ENCODE measurements at places on chromosomes 6 and 20. TPM values are rescaled to one million over a fixed set of nuclear protein-coding genes. Genes with fewer than 3 reads are reported as not detected.

DNA sequence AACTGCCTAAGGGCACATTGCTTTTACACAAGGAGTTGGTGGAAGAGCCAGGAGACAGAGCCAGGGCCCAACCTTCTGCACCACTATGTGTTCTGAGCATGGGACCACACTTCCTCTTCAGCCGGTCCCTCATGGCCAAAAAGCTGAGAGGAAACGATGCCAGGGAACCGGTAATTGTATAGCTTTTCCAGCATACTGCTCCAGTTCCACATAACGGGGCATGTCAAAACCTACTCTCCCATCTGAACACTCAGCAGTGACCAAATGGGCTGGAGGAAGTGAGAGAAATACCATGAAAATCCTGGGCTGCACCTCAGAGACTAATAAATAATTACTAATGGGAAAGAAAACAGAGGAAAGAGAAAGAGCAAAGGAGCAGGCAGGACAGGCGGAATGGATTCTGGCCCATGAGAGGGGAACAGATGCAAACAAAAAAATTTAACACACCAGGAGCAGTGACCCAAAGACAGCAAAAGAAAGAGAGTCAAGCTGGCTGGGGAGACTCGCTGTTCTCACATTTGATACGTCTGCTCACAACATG, 52.0 kb upstream of the BMP2 start:
- no peak for DNase-seq

DNA sequence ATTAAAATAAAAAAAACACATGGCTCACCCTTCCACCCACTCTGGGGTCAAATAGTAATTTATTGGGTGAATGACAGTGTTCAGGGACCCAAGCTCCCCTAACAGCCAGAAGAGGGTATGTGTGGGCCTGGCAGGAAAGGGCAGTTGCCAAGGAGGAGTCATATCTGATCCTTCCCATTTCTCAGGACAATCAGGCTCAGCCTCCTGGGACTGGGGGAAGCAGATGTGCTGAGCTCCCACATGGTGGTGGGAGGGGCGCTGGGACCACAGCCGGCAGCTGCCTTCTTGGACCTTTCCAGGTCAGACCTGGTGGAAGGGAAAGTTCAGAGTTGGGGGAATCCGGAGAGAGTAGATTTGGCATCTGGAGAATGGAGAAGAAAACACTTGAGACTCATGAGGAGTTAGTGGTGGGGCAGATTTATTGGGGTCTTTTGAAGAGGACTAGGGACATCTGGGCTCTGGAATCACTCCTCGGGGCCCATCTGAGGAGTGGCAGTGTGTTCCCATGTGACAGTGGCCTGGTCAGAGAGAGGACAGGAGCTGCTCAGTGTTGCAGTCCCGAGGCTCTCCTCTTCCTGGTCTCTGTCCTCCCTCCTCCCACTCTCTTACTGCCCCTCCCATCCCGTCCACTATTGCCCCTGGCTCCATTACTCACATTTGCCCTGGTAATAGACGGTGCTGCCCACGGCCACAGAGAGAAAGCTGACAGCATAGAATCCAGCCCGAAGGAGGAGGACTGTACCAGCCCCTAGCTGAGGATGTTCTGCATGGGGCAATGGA, 3.0 kb downstream of the LST1 start:
- DNase-seq, result no peak

DNA sequence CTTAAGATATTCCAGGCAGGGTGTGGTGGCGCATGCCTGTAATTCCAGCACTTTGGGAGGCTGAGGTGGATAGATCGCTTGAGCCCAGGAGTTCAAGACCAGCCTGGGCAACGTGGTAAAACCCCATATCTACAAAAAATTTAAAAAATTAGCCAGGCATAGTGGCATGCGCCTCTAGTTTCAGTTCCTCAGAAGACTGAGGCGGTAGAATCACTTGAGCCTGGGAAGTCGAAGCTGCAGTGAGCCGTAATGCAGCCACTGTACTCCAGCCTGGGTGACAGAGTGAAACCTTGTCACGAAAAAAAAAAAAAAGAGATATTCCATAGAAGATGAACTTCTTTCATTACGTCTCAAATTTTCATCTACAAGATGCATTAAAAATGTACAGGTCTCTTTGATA, 46.7 kb upstream of the ISM1 start:
- no peak for DNase-seq

DNA sequence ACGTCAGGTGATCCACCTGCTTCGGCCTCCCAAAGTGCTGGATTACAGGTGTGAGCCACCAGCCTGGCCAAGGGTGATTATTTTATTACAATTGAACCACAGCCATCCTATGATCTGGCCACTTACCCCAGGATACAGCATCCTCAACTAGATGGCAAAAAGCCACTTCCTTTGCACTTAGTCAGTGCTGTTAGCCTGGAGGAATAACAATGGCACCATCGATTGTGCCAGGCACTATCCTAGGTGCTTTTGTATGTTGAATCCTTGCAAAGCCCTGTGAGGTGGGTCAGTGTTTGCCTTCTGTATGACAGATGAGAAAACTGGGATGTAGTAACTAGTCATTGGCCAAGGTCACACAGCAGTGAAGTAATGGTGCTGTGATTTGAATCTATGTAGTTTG, 11.2 kb upstream of the TTPAL start:
- no peak for DNase-seq

- no peak for DNase-seq
Measured at GRCh38 chr6:15989397-15989796, 139.5 kb upstream of the MYLIP start.

GRCh38 chr20:18596270-18596669, 8.4 kb downstream of the DTD1 start:
- DNase-seq, result no peak

- DNase-seq, result no peak
Measured at GRCh38 chr20:16115911-16116552, 457.2 kb downstream of the KIF16B start.

DNA sequence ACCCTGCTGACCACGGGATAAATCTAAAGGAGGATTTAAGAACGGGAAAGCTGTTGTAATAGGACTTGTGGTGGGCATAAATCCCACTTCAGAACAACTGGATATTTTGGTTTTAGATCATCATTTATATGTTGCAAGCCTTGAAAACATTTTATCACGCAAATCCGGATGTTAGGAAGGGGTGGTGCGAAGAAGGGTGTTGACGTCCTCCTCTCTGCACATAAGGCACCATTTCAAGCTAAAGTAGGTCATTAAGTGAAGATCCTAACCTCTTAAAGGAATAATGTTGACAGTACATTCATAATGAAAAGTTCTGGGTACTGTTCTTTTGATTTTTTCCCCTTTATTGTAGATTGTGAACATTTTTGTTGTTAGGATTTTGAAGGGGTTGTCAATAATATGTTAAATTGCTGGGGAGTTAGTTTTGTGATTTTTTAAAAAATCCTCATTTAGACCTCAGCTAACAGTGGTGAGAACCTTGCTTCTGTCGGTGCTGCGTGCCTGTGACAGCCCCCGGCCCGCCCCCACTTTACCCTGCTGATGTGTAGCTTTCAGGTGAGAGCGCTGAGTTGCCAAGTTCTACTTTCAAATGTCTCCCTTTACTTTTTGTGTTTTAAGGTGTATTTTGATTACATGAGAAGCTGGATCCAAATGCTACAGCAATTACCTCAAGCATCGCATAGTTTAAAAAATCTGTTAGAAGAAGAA, 88.8 kb downstream of the MAP3K4 start:
- DNase-seq, result no peak

DNA sequence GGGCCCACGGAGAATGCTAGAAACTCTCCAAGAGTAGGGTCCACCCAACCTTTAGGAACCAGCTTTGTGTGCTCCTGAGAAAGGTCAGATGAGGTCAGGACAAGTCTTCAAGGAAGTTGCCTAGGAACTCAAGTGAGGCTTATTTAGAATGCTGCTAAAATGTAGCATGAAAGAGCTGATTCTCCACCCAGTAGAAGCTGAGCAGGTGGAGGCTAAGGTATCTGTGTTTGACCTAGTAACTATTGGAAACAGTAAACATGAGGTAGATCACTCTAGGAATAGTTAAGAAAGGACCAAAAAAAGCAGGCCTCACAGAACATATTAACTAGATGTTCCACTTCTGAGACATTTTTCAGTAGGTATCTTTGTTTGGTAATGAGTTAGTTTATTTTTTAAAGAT, 13.9 kb downstream of the CEP43 start:
- DNase-seq, result no peak

DNA sequence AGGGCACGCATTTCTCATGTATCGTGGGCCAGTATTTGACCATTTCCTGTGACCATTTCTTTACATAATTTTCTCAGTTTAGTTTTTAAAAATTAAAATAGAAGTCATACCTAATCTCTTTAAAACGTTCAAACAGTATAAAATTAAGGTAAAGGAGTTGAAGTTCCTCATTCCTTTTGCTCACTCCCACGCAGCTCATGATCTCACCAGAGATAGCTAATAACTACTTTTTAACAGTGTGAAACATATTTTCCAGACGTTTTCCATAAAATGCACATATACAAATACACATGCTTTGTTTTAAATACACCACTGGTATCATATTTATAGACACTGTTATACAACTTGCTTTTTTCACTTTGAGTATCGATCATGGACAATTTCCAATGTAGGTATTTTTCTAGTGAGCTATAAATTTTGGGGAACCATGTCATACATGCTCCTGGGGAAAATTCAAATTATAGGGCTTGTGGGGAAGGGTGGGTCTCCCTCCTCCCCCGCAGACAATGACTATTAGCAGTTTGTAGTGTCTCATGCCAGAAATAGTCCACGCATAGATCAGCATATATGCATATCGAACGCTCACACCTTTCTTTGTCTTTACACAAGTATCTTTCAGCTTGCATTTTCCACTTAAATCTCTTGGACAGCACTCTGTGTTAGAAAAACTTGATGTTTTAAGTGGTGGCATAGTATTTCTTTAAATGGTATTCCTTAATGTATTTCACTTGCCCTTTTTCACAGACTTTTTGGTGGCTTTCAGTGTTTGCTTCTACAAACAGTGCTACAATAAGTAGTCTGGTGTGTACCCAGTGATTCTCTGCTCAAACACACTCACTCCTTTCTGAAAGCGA, 145.5 kb upstream of the ZNF217 start:
- peak; percentile 48 for DNase-seq

GRCh38 chr6:109015176-109015575, 79.5 kb downstream of the SESN1 start:
- DNase-seq, result no peak

DNA sequence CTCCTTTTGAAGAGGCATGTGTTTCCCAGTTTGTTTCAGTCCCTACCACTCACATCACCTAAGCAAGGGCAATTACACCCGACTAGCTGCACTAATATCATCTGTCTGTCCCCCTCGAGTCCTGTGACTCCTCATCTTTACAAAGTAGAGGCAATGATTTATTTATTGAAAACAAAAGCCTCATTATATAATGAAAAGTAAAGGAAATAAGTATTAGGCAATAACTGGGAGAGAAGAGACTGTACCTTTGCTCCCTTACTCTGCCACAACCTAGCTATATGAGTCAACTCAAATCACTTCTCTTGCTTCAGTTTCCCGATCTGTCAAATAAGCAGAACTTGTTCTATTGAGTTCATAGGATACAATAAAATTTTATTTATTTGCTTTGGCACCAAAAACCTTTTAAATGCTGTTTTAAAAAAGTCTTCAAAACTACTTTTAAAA, 38.9 kb downstream of the CSNK2A1 start:
- DNase-seq, result no peak

- peak; percentile 44 for DNase-seq
Measured at GRCh38 chr6:5025911-5026819, 22.3 kb upstream of the RPP40 start.

DNA sequence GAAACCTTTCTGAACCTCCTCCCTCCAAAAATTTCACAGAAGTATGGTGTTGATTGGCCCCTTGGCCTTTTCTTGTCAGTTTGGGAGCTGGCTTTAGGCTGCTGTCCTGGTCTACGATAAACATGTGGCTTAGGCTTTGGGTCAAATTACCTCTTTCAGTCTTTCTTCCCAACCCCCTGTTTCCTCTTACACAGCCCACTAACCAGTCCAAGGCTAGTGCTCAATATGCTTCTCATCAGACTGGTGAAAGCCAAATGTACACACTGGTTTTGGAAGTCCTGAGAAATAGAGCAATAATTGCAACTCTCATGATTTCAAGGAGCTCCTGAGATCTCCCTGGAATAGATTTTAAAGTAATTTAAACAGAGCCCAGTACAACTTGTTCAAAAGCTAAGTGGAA, 933.7 kb upstream of the GJE1 start:
- DNase-seq, result peak; percentile 53

DNA sequence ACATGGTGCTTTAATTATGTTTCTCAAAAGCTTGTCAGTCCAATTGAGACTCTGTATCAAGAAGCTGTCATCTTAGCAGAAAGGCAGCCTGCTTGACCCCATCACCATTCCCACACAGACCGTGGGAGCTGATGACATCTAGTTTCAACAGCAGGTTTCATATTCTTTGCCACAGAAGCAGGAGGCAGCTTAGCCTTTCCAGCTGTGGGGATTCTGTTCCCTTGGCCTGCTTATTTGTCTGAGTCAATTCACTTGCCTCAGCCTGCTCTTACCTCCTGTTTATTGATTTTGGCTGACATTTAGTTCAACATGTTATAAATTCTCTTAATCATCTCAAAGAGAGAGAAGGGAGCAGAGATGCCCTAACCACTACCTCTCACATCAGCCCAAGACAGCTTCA, 527.7 kb downstream of the ADGRB3 start:
- DNase-seq, result no peak

GRCh38 chr6:83767033-83767432, 58.1 kb upstream of the SNAP91 start:
- DNase-seq, result no peak

GRCh38 chr6:90610751-90611542, 24.1 kb upstream of the MAP3K7 start:
- no peak for DNase-seq

DNA sequence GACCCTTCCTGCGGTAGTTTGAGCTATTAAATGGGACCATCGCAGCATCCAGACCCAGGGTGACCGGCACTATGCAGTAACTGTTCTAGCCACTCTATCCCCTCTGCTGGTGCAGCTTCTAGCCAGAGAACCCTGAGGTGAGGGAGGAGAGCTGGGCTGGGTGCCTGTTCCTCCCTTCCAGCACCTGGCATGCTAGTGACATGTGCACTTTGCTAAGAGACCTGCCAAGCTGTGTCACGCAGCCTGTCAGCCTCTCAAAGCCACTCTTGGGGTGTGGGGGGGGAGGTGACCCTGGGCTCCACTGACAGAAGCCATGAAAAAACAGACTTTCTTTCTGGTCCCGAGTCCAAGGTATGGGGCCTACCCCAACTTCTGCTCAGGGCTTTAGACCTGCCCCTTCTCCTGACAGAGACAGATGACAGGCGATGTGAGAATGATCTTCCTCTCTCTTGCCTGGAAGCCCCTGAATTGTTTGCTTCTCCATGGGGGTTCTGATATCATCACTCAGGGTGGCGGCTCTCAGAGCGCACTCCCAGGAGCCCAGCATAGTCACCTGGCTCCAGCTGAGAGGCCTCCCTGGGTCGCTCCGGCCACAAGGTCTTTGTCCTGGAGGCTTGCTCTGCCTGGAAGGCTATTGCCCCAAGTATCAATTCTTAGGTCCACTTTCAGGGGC, 47.2 kb upstream of the MLN start:
- DNase-seq, result no peak

TRIM15 gene
- not detected for total RNA-seq

SLCO4A1 gene
- total RNA-seq, result 36.2 TPM

ARFGEF3 gene
- 13.0 TPM for total RNA-seq

REM1 gene
- 1.6 TPM for total RNA-seq

STMND1 gene
- not detected for total RNA-seq

CST8 gene
- not detected for total RNA-seq

PSORS1C2 gene
- not detected for total RNA-seq

C20orf202 gene
- total RNA-seq, result not detected

EPB41L1 gene
- 189 TPM for total RNA-seq

ISM1 gene
- total RNA-seq, result 14.3 TPM

ATP9A gene
- 58.9 TPM for total RNA-seq

CABLES2 gene
- total RNA-seq, result 1.3 TPM

OR2J3 gene
- total RNA-seq, result not detected

PNLDC1 gene
- not detected for total RNA-seq

TMX4 gene
- total RNA-seq, result 11.7 TPM
